Glutamatergic neuron (in vitro differentiated cells): ENCODE measurements at places on chromosomes 5 and 9. TPM values are rescaled to one million over a fixed set of nuclear protein-coding genes. Genes with fewer than 3 reads are reported as not detected.
A peak's percentile ranks its signal among the peaks of the same experiment; 100 is the strongest.

DNA sequence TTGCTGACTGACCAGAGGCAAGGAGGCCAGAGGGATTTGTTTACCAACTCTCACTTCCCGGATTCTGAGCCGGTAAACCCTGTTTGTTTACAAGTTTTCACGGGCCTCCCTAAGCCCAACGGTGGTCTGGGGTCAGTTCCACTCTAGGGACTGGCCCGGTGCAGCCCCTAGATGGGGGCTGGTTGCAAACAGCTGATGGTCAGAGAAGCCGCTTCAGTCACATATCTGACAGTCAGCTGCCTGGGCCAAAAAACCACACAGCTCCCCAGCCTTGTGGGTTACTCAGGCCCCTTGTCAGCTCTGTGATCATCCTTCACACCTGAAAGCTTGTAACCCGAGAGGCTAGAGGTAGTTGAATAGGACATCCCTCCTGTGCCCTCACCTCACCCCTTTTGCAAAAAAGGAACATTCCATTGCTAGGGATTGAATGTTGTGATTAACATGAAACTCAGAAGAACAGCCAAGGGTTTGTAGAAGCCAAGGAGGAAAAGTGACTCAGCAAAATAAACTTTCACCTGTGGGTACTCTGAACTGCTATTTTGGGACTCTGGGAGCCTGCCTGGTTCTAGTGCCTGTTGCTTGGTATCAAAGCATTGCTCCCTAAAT, 40.4 kb downstream of the SAR1B start:
- no peak for DNase-seq

DNA sequence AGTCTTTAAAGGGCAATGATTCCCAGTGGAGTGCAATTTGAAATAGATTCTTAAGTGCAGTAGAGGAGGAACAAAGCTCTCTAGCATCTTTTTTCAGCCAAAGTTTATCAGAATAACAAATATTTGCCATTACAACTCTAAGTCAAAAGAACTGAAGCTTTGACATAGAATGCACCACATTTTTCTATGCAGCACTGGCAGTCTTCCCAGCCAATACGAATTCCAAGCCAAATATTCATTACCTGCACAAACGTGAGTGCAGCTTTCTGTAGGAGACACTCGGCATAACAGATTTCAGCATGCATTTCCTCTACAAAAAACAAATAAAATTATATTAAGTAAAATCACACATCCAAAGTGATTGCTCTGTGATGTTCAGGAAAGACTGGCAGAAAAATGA, 103.4 kb downstream of the TTC39B start:
- DNase-seq, result no peak

DNA sequence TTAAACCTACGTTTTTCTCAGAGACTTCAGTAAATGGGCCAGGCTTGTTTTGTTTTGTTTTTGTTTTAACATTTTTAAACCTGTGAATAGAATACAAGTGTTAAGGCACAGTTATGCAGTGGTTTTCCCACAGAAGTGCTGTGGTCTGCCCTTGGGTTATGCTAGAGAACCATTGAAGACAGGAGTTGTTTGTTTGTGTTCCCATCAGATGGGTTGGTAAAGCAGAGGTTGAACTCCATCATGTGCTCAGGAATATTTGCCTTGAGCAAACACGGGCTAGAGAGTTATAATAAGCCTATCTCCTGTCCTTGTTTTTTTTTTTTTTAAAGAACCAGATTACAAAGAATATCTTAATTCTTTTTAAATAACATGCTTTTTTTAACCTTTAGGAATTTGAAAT, 28.5 kb downstream of the RHOBTB3 start:
- no peak for DNase-seq

LOX gene
- 0.27 TPM for total RNA-seq

GRCh38 chr5:128339585-128339984, 198.5 kb downstream of the FBN2 start:
- DNase-seq, result no peak

NSMF gene
- total RNA-seq, result 131 TPM

NINJ1 gene
- 29.4 TPM for total RNA-seq

SHROOM1 gene
- 5.1 TPM for total RNA-seq

WDR31 gene
- 1.3 TPM for total RNA-seq

PFN3 gene
- total RNA-seq, result not detected

ADAMTS13 gene
- 27.9 TPM for total RNA-seq

DNA sequence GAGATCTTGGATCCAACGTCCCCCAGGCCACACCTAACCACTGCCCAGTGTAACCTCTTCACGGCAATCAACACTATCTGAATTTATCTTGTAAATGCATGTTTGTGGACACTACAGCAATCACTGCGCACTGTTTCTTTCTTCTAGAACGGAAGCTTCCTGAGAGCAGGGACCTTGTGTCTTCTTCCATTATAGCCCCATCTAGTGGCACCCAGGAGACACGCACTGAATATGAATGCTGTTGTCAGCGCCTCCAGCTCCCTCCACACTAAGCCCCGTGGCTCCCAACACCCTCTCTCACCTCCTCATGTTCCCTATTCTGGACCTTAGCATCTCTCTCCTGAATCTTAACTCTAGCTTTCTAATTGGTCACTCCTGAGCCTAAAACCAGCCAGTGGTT, 72.7 kb downstream of the SMIM23 start:
- DNase-seq, result no peak

LURAP1L gene
- total RNA-seq, result 25.6 TPM

- DNase-seq, result no peak
Measured at GRCh38 chr5:146641941-146642340, 126.0 kb upstream of the GPR151 start.

- DNase-seq, result no peak
Measured at GRCh38 chr5:159518371-159518770, 188.1 kb upstream of the IL12B start.

DNA sequence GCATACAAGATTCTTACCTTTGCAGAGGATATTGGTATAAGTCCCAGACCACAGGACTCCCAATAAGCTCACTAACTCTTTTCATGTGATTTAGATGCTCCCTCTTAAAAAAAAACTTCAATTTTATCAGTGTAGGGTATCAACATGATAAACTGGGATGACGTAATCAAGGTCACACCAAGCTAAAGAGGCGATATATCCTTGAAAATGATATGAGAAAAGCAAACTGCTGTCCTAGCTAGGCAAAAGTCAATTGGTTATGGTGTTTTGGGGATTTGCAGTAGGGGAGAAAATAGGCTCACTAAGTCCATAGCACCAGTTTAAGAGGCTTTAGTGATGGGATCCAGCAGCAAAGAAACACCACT, 354.4 kb downstream of the DIRAS2 start:
- DNase-seq, result no peak

PCSK1 gene
- 11.6 TPM for total RNA-seq

DNA sequence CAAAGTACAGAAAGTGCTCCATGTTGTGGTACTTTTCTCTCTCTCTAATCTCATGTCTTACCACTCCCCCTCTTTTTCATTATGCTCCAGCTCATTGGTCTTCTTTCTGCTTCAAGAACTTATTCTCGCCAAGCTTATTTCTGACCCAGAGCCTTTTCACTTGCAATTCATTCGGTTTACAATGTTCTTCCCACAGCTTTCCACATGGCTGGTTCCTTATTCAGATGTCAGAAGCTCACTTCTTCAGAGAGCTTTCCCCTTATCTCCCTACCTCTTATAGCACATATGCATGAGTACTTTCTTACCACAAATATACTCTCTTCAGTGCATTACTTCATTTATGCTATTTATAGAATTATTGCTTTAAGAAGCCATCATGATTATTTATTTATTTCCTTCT, 338.8 kb upstream of the ATP10B start:
- no peak for DNase-seq

GRCh38 chr5:16573401-16573800, 43.4 kb downstream of the RETREG1 start:
- DNase-seq, result no peak

DNA sequence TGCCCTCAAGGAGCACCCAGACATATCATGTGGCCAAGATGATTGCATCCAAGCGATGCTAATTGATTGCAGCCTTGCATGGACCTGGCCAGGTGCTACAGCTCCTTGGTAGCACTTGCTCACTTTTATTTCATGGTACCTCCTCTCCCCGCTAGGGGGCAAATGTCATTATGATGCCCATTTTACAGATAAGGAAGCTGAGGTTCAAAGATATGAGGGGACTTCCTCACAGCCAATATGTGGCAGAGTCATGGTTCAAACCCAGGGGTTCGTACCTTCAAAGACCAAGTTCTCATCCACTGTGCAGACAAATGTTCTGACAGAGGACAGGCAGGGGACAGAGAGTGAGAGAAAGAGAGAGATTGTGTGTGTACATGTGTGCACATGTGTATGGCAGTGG, 21.9 kb upstream of the KCNMB1 start:
- no peak for DNase-seq

GNPDA1 gene
- total RNA-seq, result 20.2 TPM

DNA sequence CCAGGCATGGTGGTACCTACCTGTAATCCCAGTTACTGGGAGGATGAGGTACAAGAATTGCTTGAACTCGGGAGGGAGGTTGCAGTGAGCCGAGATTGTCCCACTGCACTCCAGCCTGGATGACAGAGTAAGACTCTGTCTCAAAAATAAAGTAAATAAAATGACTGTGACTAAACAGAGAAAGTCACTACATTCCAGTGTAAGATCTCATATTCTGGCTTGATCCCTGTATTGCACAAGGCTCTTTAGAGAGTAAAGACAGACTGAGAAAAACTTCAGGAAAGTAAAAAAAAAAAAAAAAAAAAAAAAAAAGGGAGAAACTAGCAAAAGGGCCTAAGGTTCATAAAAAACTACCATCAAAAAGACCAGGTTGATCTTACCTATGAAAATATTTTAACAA, 106.6 kb upstream of the PJA2 start:
- no peak for DNase-seq

- peak; percentile 41 for DNase-seq
Measured at GRCh38 chr5:34411470-34412346, 244.4 kb upstream of the RAI14 start.

DNA sequence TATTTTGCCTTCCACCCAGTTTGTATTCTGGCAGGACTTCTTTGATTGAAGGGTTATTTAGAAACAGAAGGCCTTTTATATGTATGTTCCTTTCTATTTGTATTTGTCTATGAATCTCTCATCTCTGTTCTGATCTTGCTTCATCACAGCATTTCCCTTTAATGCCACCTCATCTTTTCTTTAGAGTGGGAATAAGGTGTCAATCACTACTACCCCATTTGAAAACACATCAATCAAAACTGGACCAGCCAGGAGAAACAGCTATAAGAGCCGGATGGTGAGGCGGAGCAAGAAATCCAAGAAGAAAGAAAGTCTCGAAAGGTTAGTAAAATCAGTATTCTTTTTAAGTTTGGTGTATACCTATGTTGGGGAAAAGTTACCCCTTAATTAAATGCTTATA, 36.3 kb downstream of the CD180 start:
- DNase-seq, result no peak

GRCh38 chr9:91223000-91223399, 138.7 kb downstream of the AUH start:
- DNase-seq, result peak; percentile 36

DNA sequence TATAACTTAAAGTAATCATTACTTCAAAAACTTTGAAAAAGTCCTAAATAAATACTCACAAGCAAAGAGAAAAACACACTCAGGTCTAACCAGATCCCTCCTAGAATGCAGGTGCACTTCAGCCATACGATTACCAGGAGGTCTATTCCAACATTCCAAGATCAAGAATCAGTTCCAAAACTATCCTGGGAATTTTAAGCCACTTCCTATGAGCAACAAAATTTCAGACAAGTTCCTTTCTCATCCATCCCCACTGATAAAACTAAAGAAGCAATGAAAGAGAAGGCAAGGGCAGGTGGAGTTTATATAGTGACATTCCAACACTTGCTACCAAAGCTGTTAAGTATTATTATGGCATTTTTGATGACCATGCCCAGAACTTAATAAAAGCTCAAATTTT, 29.6 kb downstream of the MLLT3 start:
- DNase-seq, result no peak

FOXD4L4 gene
- total RNA-seq, result 0.20 TPM

PARP8 gene
- 11.3 TPM for total RNA-seq
